Stimulated activated CD4-positive, alpha-beta T cell treated with anti-CD3 and anti-CD28 coated beads, Interleukin-2, amount 100 ng/mL, for 24 hours (primary cell): ENCODE measurements at places on chromosomes 3 and 15.

- peak; percentile 45 for DNase-seq
Measured at GRCh38 chr3:197501879-197502620, 53.7 kb downstream of the BDH1 start.

- no peak for DNase-seq
Measured at GRCh38 chr3:161239700-161240099, 18.6 kb downstream of the NMD3 start.

DNA sequence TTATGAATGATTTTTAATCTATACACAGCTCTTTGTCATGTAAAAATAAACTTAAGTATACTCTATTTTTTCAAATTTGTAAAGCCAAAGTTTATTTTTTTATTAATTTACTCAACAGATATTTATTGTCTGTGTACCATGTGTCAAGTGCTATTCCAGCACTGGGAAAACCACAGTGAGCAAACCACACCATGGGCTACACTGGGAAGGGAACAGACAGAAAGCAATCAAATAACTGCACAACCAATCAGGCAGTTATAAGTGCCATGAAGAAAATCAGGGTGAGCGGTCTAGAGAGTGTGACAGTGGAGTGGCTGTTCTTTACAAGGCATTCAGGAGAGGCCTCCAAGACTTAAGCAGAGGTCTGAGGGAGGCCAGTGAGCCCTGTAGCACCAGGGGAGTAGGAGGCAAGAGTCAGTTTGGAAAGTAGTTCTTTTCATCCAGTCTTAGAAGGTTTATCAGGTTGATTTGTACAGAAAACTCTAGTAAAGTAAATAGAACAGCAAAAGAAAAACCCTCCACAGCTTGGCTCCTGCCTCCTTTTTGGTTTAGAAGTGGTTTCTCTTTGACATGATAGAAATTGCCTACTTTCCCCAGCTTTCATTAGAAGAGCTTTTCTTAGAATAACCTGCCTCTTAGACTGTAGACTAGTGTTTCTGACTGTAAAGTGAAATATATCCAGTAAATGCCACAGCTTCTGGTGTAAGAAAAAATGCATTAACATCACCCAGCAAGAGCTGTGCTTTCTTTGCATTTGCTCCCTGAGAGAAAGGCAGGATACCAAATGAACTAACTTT lies 13.7 kb downstream of the EIF2AK4 start:
- no peak for DNase-seq

- no peak for DNase-seq
Measured at GRCh38 chr3:13587442-13587841, 38.5 kb downstream of the FBLN2 start.

DNA sequence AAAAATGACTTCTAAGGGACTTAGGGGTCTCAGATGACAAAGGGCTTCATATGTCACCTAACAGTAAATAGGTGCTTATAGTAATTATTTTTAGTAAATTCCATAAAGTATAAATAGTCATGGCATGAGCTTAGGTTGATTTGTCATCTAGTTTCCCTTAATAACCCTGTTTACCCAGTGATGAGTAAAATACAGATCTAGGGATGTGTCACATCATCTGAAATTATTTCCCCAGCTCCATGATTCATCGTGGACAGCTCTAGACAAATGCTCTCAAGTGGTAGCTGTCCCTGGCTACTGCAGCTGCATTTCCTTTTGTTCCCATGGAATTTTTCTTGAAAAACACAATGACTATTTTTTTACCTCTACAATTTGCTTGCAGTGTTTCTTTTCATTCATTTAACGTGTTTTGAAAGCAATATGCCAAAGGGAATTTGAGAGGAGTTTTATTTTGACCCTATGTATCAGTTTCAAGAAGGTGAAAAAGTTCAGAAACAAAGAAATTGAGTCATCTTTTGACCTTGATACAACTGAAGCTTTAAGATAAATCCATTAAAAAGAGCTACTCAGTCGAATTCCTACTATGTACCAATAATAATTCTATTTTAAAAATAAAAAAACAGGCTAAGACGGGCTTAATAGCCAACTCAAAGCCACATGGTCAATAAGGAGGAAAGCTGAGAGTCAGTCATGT lies 241.6 kb downstream of the KCNMB2 start:
- DNase-seq: no peak

GRCh38 chr3:170709046-170709445 lies 123.2 kb upstream of the SLC7A14 start:
- DNase-seq: no peak

DNA sequence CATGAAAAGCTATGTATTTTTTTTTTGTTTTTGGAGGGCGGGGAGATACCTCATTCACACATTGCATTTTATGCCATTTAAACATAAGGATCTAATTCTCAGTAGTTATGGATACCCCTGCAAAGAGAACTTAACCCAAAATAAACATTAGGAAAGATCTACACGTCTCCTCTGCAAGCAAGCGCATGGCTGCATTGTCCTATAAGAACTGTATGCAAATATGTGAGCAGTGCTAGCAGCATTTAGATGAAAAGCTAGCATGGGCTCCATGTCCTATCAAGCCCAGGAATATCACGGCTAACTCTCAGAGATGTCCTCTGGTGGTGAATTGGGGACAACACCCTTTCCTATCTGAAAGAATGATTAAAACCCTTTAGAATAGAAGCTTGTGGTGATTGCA lies 292.8 kb downstream of the MEX3B start:
- DNase-seq: no peak

- peak; percentile 18 for DNase-seq
Measured at GRCh38 chr3:81581966-81582599, 179.4 kb downstream of the GBE1 start.

- no peak for DNase-seq
Measured at GRCh38 chr3:41290736-41291135, 91.4 kb downstream of the CTNNB1 start.

- no peak for DNase-seq
Measured at GRCh38 chr3:50299929-50300680, 900 bp upstream of the HYAL3 start.

- no peak for DNase-seq
Measured at GRCh38 chr3:130932979-130933378, 39.1 kb downstream of the ATP2C1 start.

DNA sequence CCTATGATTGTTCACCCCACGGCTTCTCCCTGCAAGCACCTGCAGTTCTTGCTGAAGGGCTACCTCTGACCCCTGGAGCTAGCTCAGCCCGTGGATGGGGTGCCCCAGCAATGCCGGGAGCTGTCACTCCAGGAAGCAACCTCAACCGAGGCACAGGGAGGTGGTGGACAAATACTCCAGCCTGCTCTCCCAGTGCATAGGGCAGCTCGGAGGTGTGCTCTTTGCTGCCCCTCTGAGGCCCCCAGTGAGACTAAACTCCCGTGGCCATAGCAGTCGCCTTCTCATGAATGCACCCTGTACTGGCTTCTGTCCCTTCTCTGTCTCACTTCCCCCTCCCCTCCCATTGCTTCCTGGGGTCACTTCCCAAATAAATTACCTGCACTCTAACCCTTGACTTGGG lies 48.5 kb downstream of the LINGO1 start:
- DNase-seq: no peak

DNA sequence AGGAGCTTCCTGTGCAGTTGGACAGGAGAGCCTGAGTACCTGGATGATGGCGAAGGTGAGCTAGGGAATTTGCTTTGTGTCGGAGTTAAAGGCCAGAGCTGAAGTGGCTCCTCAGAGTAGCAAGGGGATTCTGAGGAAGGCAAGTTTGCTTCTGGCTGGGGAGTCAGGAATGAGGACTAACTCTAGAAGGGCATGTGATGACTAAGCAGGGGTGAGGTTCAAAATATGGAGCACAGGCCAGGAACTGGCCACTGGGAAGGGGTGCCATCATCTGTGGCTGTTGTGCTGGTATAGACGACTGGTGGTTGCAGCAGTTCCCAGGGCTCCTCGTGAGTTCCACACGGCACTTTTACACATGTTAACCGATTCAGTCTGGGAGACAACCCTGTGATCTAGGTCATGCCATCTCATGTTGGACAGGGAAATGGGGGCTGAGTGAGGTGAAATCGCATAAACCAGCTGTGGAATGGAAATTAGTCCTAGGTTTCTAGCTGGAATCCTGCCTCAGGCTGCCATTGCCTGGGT lies 100.8 kb downstream of the EEFSEC start:
- DNase-seq: no peak

GRCh38 chr3:57292897-57293526 lies 527 bp upstream of the ASB14 start:
- no peak for DNase-seq

GRCh38 chr15:100314809-100315400 lies 26.9 kb downstream of the ADAMTS17 start:
- DNase-seq: no peak

GRCh38 chr3:30707825-30708224 lies 101.4 kb downstream of the TGFBR2 start:
- no peak for DNase-seq

DNA sequence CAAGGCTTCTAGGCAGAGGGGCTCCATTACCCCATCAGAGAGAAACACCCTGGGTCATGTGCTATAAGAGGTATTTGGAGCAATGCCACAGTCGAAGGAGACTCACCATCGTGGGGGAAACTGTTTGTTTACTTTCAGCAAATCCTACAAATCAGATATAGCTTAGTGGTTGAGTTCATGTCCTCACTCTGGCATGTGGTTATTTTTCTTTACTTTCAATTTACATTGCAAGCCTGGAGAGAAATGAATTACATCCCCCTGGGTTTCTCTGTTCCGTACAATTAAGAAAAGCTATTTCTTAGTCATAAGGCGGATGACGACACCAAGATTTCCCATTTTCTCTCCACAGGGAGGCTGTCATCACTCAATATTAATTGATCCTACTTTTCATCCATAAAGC lies 36.9 kb downstream of the RFTN1 start:
- no peak for DNase-seq

DNA sequence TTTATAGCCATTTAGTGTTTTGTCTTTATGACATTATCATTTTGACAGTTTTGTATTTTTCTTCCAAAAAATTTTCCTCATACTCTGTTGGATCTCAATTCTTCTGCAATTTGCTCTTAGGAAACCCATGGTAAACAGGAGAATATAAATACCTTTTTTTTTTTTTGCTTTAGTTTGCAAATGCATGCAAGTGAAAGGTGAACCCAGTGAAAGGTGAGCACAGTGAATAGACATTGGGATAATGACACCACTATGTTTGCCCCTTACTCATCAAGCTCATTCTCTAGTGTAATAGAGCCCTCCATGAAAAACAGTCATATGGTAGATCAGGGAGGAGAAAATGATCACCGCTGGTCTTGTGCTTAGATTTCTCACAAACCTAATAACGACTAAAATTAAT lies 59.0 kb upstream of the TRPC1 start:
- no peak for DNase-seq

DNA sequence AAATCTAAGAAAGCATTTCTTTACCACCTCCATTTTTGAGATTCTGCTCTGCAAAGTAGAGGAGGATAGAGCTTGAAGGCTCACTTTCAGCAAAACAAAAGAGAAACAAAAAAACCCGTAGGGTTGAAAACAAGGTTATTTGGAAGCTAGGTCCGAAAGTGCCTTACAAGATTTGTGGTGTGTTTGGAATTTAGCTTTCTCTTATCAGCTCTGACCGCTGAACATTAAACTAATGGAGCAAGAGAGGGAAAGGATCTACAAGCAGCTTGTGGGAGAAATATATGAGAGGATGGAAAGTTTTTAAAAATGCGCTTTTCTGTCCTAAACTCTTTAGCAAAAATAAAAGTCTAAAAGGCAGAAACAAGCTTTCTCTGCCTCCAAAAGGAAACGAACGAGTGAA lies 545.5 kb downstream of the NTRK3 start:
- no peak for DNase-seq

DNA sequence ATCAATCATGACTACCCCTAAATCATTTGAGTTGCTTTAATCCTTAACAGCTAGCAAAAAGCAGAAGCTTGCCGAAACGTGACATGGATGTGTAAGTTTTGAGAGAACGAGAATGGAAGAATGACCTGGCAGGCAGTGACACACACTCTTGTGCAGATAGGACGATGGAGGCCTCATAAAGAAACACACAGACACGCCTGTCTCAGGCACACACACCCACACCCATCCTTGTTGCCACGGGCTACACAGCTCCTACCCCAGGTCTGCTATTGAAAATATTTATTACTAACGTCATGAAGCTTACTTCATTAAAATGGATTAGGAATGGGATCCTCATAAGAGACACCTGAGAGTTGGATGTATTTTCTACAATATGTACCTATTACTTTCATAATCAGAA lies 8.5 kb downstream of the MYO5C start:
- DNase-seq: no peak

DNA sequence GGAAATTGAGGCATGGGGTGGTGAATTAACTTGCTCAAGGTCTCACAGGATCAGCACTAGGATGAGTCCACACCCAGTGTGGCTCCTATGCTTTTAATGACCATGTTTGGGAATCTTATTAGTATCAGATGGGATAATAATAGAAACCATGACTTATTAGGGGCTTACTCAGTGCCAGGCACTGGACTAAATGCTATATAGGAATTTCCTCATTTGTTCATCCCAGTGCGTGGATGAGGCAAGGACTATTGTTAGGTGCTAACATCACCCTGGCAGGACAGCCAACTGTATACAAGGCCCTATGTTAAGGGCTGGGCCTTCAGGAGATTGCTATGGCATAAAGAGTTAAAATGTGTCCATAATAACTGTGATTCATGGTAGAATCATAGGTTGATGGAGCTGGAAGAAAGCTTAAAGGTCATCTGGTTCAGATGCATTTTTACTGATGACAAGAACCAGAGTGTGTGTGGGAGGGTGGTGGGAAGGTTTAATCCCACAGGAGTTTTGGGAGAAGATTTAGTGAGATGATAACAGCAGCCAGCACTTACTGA lies 4.7 kb upstream of the FEM1B start:
- no peak for DNase-seq

DNA sequence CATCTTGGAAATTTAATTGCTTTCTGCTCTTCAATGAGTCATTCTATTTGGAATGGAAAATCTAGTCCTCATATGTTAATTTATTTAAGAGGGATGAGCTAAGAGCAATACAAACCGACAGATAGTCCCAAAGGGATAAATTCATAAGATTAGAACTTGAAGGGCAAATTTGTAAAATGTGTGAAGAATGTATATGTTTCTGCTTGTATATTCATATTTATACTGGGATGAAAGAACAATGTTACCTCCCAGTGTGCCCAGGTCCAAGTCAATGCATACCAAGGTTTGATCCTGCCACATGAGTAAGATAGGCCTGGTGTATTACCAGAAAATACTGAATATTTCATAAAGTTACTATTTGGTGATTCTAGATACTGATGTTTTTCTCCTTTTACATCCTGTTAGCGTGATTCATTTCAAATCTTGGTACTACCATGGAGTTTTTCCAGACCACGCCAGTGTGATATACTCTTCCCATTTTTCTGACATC lies 255.6 kb upstream of the SEMA6D start:
- DNase-seq: no peak

- DNase-seq: no peak
Measured at GRCh38 chr3:163971861-163972260, 1106.4 kb downstream of the SI start.
